ENCODE measurements at places on chromosomes 5 and 9.
A peak's percentile ranks its signal among the peaks of the same experiment; 100 is the strongest.

DNA sequence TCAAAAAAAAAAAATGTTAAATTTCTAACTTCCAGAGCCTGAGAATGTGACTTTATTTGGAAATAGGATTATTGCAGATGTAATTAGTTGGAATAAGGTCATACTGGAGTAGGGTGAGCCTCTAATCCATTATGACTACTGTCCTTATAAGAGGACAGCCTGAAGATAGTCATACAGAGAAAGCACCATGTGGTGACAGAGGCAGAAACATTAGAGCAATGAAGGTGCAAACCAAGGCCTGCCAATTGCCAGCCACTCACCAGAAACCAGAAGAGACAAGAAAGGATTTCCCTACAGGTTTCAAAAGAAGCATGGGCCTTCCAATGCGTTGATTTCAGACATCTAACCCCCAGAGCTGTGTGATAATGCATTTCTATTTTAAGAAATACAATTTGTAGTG lies 659.2 kb upstream of the CHD1 start:
- DNase-seq, result no peak

DNA sequence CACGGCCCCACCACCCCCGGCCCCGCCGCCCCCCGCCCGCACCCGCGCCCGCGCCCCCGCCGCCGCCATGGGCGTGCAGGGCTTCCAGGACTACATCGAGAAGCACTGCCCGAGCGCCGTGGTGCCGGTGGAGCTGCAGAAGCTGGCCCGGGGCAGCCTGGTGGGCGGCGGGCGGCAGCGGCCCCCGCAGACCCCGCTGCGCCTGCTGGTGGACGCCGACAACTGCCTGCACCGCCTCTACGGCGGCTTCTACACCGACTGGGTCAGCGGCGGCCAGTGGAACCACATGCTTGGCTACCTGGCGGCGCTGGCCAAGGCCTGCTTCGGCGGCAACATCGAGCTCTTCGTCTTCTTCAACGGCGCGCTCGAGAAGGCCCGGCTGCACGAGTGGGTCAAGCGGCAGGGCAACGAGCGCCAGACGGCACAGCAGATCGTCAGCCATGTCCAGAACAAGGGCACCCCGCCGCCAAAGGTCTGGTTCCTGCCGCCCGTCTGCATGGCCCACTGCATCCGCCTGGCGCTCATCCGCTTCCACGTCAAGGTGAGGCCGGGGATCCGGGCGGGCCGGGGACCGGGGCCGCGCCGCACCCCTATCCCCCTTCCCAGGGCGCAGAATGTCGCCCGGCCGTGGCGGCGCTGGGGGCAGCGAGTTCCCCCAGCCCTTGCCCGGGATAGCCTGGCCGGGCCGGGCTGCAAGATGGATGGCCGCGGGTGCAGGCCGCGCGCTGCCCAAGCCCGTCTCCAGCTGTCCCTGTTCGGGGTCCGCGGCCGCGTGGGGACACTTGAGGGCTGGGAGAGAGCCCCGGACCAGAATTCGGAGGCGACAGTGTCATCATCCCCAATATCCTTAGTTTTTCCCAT lies 594 bp downstream of the FAM120A start:
- DNase-seq, result peak; percentile 68

DNA sequence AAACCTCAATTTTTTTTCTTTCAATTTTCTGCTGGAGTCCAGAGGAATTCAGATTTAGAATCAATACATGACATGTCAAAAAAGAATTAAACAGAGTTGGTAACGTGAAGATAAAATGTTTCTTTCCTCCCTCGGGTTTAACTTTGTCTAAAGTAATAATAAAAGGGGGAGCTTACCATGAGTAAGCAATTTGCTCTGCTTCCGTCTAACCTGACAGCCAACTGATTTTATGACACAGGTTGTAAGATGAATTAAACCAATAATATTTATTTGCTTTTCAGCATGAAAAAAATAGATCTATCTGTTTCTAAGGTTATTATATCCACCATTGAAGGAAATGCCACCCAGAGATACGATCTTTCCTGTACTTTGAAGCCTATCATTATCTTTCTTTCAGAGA lies 352.6 kb downstream of the OSTF1 start:
- DNase-seq, result no peak

- DNase-seq, result no peak
Measured at GRCh38 chr9:121494192-121494591, 5.5 kb downstream of the GGTA1 start.

DNA sequence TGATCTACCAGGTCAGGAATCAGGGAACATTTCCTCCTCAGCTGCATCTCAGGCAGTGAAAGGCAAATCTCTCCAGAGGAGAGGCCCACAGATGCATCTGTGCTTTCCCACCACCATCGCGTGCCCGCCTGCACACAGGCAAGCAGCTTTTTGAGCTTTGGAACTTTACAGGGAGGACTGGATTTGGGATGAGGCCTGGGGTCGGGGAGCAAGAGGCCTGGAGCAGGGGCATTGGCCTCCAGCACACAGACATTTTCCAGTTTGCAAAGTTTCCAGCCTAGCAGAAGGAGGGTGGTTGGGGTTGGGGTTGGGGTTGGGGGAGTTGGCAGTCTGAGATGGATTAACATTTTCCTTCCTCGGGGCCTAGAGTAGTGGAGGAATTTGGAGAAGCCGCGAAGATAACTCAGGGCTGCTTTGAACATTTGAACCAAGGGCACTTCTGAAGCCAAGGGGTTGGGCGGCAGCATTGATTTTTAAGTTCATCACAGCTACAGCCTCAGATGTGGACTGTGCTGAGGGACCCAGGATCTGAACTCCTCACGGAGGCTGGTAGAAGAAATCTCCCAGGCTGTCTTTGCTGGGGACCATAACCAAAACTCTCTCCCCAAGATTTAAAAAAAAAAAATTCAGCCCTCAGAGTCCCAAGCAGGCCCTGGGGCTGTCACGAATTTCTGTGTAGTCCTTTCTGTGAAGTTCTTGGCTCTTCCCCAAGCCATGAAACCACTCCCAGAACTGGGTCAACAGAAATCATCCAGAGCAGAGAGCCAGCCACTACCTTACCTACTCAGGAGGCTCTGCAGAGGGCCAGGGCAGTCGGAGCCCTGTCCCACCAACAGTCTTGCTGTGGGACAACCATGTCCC lies 25.6 kb downstream of the C5orf15 start:
- no peak for DNase-seq

DNA sequence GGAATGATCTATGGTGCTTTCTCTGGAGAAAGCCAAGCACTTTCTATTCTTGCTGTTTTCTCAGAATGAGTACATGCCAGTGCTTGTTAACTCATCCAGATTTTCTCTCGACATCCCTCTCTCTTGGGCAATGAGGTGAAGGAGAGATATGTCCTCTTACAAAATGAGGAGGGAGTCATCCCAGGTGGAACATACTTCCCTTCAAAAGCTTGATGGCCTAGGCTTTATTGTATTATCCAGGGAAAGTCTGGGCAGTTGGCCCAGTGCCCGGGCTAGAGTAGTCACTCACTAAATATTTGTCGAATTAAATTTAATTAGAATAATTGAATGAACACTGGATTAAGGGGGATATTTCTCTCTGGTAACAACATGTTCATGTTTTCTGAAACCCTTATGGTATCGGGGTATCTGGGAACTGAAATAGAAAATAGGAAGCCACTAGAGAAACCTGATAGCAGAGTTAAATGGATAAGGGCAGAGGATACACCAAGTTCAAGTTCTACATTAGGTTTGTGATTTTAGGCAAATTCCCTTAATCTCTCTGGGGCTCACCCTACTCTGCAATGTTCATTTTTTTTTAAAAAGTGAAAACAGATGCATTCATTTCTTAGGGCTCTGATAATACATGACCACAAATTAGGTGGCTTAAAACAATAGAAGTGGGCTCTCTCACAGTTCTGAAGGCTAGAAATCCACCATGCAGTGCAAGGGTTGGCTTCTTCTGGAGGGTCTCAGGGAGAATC lies 99.6 kb downstream of the LIFR start:
- no peak for DNase-seq

- DNase-seq, result peak; percentile 87
Measured at GRCh38 chr9:107172160-107172978, 110.7 kb upstream of the RAD23B start.

DNA sequence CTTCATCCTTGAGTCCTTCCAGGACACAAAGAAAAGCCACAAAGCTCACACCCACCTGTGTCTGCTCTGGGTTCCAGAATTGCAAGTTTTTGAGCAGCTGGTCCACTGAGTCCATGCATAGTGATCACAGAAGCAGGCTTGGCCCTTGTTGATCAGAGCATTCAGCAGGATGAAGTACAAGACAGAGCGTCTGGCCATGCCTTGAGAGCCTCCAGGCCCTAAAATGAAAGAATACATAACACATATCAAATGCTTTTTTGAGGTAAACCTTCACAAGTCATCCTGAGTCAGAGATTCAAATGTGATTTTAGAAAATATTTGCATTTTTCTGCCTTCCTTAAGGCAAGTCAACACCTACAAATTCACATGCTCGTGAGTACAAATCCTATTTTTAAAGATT lies 10.3 kb downstream of the C6 start:
- no peak for DNase-seq

- no peak for DNase-seq
Measured at GRCh38 chr5:83956386-83956785, 235.7 kb upstream of the HAPLN1 start.

- no peak for DNase-seq
Measured at GRCh38 chr5:150860246-150860821, 14.0 kb downstream of the IRGM start.

DNA sequence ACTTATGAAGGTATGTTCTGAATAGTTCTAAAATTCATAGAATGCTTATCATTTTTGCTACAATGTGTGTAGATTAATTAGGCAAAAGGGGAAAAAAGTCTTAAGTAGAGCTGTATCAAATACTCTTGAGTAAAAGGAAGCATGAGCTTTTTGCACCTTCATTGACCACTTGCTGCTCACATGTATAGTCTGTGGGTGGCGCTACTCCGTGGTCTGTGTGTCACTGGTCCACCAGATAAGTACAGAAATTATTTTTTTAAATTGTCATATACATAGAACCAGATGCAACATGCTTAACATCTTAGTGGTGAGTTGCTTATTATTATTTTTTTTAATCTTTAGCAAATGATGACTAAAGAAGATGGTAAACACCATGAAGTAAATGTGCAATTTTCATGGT lies 130.2 kb downstream of the MAN2A1 start:
- no peak for DNase-seq

GRCh38 chr5:175351897-175352590 lies 91.9 kb downstream of the DRD1 start:
- DNase-seq, result no peak

GRCh38 chr5:1004461-1005248 lies 3.9 kb upstream of the NKD2 start:
- no peak for DNase-seq

GRCh38 chr5:111972080-111972479 lies 215.1 kb upstream of the NREP start:
- DNase-seq, result no peak

- no peak for DNase-seq
Measured at GRCh38 chr5:41721516-41721915, 148.7 kb downstream of the OXCT1 start.

DNA sequence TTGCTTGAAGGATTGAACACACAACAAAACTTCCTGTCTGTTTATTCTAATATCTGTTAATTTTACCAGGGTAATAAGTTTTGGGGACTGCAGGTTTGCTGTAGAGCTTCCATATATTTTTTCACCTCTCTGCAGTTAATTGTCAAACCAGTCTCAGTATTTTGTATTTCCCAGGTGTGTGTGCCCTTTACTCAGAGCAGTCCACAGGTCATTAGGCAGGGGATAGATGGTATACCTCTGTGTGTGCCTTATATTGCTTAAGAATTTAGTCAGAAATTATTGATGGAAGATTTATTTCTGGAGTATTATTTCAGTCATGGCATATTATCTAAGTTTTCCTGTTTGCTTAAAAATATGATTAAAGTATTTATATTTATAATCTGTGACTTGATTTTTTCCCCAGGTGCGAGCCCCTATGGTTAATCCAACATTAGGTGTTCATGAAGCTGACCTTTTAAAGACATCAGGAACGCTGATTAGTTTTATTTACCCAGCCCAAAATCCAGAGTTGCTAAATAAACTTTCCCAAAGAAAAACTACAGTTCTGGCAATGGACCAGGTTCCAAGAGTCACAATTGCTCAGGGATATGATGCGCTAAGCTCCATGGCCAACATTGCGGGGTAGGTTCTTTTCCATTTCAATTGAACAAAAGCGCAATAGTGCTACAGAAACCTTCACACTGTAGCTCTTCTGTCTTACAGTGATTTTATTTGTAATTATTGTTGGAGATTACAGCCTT lies 12.6 kb downstream of the NNT start:
- DNase-seq, result no peak

DNA sequence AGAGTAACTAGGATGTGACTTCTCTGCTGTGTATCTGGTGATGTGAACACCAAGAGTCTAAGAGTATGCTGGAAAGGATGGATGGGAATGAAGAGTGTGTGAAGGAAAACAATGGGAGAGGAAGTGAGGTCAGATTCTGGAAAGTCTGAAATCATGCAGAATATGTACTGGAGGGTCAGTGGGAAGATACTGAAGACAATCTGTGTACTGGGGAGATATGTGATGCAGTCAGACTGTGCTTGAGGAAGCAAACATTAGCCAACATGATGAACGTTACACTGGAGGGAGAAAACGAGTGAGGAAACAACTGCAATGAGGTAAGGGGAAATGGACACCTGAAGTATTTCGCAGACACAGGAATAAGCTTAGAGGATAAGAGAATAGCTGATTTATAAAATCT lies 105.7 kb downstream of the NR3C1 start:
- no peak for DNase-seq

DNA sequence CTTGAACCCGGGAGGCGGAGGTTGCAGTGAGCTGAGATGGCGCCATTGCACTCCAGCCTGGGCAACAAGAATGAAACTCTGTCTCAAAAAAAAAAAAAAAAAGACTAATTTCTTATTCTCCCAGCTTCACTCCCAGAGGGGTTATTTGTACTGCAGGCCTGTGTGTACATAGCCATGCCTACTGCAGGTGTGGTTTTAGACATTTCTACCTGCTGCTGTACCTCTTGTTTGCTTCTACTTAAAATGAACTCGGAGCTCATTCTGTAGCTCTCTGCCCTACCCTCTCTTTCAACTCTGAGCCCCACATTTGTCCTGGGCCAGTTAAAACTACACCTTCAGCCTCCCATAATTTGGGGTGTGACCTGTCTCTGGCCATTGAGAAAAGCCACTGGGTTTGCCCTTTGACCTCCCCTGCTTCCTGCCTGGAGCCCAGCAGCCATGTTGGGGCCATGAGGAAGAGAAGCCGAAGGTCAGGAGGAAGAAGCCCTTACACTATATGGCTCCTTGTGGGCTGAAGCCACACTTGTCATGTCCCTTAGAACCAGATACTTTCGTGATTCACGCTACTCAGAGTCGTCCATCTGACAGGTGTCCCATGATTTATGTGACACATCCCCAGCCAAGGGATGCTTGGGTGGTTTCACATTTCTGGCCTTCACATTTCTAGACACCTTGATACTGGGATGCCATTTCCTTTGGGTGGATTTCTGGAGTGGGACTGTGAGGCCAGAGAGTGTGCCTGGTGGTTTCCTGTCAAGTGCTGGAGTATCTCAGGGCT lies 9.4 kb upstream of the CARD19 start:
- DNase-seq, result peak; percentile 30

GRCh38 chr5:81420039-81420667 lies 26.2 kb upstream of the ACOT12 start:
- DNase-seq, result no peak

GRCh38 chr5:107966201-107966600 lies 295.5 kb upstream of the EFNA5 start:
- no peak for DNase-seq

- DNase-seq, result no peak
Measured at GRCh38 chr9:132381966-132382541, 24.6 kb downstream of the TTF1 start.

GRCh38 chr5:170563824-170564567 lies 60.2 kb downstream of the KCNIP1 start:
- DNase-seq, result peak; percentile 3

GRCh38 chr5:151692312-151692711 lies 5.6 kb upstream of the SPARC start:
- DNase-seq, result no peak

- DNase-seq, result no peak
Measured at GRCh38 chr5:87438231-87438630, 25.5 kb upstream of the CCNH start.
